ENCODE measurements at places on chromosomes 3 and 15.
A peak's percentile ranks its signal among the peaks of the same experiment; 100 is the strongest.

DNA sequence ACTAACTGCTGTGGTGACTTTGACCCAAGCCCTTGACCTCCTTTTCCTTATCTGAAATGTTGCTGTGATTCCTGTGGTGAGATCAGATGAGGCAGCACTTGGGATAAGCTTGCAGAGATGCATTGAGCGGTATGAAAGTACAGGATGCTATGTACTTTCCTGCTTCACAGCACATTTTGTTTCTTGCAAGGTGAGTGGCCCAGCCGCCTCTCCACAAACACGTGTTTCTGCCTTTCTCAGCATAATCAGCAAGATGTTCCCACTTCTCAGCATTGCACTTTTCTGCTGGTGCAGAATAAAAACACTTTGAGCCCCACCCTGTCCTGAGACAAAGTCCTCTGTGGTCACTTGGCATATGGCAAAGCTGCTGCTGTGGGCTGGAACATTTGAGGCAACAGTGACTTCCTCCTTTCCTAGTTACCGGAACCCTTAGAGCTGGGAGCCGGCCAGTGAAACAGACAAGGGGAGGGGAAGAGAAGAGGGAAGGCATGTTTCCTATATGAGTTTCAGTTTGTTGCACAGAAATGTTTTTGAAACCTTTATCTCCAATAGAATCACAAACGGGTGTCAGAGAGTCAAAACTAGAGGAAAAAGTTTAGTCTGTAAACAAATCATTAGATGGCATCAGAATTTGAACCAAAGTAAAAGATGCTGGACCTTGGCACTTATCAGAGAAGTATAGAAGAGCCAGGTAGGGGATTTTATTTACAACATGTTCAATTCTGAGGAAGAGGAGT lies 5.0 kb downstream of the NUDT16 start:
- no peak for DNase-seq

- no peak for DNase-seq
Observed at GRCh38 chr3:72318504-72319193, 529.6 kb downstream of the SHQ1 start.

DNA sequence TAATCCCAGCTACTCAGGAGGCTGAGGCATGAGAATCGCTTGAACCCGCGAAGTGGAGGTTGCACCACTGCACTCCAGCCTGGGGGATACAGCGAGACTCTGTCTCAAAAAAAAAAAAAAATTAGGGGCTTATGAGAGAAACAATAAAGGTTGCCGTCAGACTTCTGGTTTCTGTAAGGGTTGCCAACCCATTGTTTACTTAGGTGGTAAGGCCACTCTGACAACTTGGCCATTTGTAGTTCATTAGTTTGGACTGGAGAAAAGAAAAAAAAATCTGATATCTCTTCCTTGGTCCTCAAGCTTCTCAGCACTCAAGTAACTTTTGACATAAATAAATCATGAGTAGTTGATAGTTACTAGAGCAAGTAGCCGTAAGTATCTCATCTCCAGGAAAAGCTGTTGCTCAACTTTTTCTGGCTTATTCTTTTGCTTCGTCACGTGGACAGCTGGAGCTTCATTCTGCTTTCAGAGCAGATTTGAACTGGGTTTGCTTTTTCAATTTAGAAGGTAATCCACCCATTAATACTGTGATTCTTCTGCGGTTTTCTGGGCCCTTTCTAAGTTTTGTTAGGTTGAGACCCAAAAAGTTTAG lies 9.4 kb downstream of the SNX1 start:
- DNase-seq, result no peak

GRCh38 chr3:59549962-59550361 lies 500.1 kb upstream of the CFAP20DC start:
- peak; percentile 59 for DNase-seq

DNA sequence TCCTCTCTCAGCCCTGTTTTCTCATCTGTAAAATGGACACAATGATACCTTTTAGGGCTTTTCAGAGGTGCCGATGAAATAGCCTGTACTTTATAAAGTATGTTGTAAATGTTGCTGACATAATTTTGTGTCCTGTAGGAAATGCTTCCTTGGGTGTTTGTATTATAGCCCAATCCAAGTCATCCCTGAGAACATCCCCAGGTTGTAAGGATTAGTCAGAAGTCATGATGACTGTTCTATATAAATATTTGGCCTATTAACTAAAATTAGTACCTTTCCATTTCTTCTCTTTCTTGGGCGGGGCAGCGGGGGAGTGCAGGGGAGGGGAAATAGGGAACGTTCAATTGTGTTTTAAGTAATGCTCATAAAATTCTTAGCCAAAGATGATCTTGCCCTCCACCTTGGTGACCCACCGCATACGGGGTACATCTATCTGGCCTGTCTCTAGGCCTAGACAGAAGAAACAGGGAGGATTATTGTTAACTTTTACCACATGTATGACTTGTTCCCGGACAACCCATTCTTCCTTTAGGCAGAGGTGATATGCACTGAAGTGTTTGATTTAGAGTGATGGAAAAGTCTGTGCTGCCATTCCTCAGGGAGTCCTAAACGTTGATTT lies 120.7 kb downstream of the VGLL4 start:
- DNase-seq, result no peak

GRCh38 chr3:178646186-178646862 lies 110.1 kb downstream of the KCNMB2 start:
- DNase-seq, result no peak

- no peak for DNase-seq
Observed at GRCh38 chr3:189430166-189430565, 201.0 kb upstream of the TP63 start.
